NCI-H524 (cell line): ENCODE measurements at places on chromosomes 5 and 9.

GRCh38 chr9:119240546-119240945 lies 128.7 kb downstream of the BRINP1 start:
- DNase-seq: no peak

DNA sequence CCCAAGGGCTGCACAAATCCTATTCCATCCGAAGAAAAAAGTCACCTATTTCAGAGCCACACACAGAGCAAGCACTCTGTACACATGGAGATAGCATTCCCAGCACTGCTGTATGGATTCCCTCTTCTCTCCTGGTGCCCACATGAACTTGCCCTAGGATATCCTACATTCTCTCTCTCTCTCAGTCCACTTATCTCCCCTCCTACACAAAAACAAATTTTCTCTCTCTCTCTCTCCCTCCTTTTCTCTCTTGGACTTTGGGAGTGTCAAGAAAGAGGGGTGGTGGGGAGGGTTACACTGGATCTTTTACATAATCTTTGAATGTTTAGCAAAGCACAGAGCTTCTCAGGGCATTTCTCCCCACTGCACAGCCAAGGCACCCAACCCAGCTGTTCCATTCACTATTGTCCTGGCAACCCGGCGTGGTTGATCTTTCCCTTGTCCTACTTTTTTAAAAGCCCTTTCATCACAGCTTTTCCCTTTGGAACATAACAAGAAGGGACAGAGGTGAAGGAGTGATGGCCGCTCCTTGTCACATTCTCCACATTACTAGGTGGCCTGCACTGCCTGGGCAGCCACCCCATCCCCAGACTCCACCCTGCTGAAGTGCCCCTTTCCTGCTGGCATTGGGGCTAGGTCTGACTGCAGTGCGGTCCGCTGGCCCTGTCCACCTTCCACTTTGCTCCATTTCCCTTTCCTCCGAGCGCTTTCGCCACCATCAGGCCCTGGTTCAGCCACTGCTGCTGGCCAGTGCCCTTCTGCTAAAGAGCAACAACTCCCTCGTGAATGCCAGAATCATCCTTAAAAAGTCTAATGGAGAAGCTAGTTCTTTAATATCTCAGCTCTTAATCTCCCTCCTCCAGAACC lies 22.2 kb upstream of the SLC1A3 start:
- DNase-seq: no peak

- DNase-seq: no peak
Measured at GRCh38 chr9:75365196-75365595, 276.9 kb downstream of the OSTF1 start.

DNA sequence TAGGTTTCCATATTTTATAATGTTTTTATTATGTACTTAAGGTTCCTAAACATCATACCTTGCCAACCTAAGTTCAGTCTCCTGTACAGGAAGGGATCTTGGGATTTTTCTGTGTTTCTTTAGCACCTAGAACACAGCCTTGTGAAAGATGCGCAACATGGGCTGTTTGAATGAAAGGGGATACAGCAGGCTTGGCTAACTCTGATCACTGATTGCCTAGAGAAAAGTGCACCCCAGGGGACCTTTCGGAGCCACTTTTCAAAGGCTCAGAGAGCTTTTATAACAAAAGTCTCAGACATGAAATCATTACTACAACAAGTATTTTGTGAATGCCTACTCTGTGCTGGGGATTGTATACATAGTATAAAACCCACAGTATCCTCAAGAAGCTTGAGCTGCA lies 261.6 kb downstream of the BNC2 start:
- DNase-seq: no peak

GRCh38 chr5:97355775-97356174 lies 172.7 kb upstream of the RIOK2 start:
- no peak for DNase-seq

GRCh38 chr5:6202149-6202967 lies 176.0 kb downstream of the MED10 start:
- peak; percentile 42 for DNase-seq

DNA sequence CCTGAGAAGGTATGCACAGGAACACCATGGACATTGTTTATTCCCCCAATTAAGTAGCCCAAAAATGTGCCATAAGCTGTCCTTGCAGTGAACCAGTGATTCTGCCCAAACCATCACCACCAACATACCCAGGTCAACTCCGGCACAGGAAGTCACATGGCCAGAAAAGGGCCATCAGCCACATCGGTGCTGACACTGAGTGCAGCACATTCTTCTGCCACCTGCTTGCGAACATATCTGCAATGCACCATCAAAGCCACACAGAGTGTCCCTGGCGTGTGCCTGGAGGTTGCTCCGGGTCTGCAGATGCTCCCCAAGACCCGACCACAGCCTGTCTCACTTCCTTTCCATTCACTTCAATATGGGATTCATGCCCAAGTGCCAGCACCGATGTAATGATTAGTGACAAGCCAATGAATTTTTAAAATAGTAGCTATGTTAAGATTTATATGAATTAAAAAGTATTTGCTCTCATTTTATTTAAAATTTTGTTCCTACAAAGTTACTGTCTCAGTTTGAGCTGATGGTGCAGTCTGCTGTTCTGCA lies 37.6 kb downstream of the SYK start:
- DNase-seq: no peak

DNA sequence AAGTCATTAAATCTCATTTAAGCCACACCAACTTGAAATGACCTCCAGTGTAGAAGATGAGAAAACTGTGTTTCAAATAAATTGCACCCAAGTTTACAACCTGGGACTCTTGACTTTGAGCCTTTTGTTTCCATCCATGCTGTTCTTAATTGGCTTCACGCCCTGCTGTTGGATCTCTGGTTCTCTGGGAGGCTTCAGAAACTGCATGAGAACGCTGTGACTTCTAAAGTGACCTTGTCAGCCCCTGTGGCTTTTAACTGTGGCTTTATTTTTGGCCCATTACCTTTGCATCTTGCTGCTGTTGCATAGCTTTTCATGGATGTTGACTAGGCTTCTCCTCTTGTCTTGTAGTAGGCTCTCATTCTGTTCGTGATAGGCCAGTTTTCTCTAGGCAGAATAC lies 29.3 kb downstream of the TNFAIP8 start:
- DNase-seq: no peak

- DNase-seq: no peak
Measured at GRCh38 chr9:72843520-72844439, 109.1 kb downstream of the ALDH1A1 start.

DNA sequence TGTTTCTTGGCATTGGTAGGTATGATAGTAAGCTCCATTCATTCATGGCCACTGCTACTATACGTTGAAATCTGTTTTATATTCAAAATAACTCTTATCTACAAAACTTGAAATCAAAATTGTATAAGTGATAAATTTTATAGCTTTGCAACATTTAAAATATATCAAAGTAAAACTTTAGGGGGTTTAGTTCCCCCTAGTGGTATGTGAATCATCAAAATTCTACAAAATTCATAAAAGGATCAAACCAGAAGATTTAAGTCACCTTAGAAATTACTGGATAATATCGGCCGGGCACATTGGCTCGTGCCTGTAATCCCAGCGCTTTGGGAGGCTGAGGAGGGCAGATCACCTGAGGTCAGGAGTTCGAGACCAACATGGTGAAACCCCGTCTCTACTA lies 243.0 kb upstream of the CDH18 start:
- no peak for DNase-seq

- no peak for DNase-seq
Measured at GRCh38 chr9:116450378-116451139, 236.5 kb upstream of the TRIM32 start.

DNA sequence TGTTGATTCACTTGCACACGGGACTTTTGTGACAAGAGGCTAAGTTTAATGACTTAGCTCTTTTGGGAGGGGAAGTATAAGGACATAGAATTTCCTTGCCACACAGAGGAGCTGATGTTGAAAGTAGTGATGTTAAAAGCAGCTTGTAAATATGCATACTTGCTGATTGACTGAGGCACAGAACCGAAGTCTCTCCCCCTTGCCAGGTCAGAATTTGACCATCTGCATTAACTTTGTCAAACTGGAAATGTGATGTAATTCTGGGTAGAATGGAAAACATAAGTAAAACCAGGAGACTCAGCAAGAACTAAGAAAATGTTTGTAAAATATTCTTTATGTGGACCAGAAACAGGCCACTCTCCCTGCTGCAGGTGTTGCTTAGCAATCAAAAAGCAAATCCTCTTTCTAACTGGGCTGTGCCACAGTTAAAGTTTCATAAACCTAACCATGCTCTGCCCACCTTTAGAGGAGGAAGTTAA lies 284.2 kb downstream of the NR3C1 start:
- DNase-seq: no peak

DNA sequence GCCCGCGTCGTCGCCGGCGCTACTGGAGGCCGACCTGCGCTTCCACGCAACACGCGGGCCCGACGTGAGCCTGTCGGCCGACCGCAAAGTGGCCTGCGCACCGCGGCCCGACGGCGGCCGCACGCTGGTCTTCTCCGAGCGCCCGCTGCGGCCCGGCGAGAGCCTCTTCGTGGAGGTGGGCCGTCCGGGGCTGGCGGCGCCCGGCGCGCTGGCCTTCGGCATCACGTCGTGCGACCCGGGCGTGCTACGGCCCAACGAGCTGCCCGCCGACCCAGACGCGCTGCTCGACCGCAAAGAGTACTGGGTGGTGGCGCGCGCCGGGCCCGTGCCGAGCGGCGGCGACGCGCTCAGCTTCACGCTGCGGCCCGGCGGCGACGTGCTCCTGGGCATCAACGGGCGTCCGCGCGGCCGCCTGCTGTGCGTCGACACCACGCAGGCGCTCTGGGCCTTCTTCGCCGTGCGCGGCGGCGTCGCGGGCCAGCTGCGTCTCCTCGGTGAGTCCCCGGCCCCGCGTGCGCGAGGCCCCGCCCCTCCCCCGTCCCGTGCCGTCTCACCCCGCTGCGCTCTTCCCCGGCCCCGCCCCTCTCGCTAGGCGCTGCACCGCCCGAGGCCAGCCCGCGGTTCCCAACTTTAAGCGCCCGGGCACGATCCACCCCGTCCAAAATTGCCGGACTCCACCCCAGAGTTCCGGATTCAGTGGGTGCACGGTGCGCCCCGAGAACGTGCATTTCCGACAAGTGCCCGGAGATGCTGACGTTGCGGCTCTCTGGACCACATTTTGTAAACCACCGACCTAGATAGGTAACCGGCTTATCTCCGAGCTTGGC lies 42.8 kb downstream of the NEURL1B start:
- no peak for DNase-seq

GRCh38 chr5:14235872-14236271 lies 92.7 kb downstream of the TRIO start:
- no peak for DNase-seq

GRCh38 chr5:135028791-135029476 lies 5.1 kb downstream of the PITX1 start:
- DNase-seq: no peak
